ENCODE measurements at places on chromosomes 13 and 19. TPM values are rescaled to one million over a fixed set of nuclear protein-coding genes. Genes with fewer than 3 reads are reported as not detected.

- DNase-seq = no peak
These were observed 459 bp upstream of the TMEM59L start for GRCh38 chr19:18612051-18612771.

The FSD1 gene
- total RNA-seq = not detected

The ZNF773 gene
- total RNA-seq = 12.2 TPM

DNA sequence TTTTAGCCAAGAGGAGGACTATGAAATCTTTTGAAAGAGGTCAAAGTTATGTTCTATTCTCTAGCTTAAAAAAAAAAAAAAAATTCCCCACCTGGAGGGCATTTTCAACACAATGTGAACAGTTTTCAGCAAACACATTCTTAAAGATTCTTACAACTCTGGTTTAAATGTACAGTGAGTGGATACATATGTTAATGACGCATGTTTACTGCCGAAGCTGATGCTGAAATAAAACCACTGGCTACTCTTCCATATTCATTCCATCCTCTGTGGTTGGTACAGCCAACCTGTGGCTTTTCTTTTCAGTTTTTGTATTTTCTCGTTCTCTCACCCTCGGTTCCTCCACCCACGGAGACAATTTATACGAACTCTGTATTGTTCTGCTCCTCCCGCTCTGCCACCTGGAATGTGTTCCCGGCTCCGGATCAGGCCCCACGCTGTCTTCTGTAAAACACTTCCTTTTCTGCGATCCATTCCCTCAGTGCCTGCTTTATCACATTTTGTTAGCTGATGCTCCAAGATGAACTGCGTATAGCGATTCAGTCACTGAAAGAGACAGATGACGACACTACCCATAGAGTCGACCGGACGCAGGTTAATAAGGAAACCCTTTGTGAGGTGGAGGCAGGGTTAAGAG is 466.4 kb upstream of the ARGLU1 start:
- DNase-seq = no peak
